ENCODE measurements at places on chromosomes 11 and 22.

GRCh38 chr22:32123657-32124056 is 35.4 kb downstream of the C22orf42 start:
- no peak for DNase-seq

- no peak for DNase-seq
These were observed 115.1 kb downstream of the MPPED1 start for GRCh38 chr22:43526946-43527345.

GRCh38 chr11:33172345-33172744 is 11.1 kb upstream of the CSTF3 start:
- DNase-seq: no peak

DNA sequence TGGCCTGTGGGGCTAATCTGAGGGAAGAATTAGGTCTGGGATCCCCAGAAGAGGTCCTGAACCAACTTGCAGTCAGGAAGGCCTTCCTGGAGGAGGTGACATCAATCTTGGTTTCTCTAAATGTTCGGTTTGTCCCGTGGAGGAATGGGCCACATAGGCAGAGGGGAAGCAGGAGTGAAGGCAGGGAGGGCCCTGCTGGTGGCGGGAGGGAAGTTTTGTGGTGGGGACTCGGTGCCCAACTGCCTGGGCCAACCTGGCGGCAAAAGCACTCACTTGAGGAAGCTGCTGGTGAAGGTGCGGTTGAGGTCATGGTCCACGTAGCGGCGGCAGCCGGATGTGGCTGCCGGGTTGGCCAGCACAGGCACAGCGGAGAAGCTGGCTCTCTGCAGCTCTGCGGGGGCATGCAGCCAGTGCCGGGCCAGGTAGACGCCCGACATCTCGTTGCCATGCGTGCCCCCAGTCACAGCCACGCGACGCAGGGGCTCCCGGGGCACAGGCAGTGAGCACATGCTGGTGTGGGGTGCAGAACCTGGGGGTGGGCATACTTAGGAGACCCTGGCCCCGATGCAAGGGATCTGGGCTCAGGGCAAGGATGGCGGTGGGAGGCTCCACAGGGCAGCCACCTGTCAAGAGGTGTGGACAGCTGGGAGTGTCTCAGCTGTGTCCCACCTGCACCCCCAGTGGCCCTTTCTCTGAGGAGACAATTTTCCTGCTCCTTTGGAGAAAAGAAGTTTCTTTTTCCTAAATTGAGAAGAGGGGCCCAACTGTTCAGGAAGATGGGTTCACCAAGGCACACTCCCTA is 3.8 kb downstream of the ACY3 start:
- DNase-seq: no peak

GRCh38 chr11:118267486-118267885 is 3.4 kb upstream of the MPZL2 start:
- DNase-seq: no peak

- no peak for DNase-seq
These were observed 72.8 kb downstream of the LRRC32 start for GRCh38 chr11:76597533-76598425.

GRCh38 chr11:21037850-21038249 is 368.5 kb downstream of the NELL1 start:
- DNase-seq: no peak

DNA sequence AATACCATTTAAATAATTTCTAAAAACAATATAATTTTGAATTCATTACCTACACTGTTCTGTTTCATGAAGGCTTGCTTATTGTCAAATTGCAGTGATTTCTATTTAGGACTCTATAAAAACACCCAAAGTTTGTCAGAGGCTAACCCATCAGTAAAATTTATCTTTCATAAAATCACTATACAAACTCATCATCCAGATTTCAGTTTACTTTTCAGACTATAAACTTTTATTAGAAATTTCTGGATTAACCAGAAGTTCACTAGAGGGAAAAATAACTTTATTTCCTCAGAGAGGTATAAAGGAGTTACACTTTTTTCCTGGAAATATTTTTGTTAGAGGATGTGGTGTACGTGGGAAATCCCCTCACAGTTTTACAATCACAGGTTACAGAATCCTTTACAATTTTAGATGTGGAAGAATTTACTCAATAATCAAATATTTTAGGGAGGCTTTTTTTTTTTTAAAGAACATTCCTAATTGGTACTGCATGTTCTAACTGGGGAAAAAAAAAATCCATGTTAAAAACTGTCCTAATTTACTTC is 176.7 kb downstream of the SWAP70 start:
- no peak for DNase-seq

GRCh38 chr11:29328961-29329441 is 687.8 kb downstream of the KCNA4 start:
- DNase-seq: no peak

DNA sequence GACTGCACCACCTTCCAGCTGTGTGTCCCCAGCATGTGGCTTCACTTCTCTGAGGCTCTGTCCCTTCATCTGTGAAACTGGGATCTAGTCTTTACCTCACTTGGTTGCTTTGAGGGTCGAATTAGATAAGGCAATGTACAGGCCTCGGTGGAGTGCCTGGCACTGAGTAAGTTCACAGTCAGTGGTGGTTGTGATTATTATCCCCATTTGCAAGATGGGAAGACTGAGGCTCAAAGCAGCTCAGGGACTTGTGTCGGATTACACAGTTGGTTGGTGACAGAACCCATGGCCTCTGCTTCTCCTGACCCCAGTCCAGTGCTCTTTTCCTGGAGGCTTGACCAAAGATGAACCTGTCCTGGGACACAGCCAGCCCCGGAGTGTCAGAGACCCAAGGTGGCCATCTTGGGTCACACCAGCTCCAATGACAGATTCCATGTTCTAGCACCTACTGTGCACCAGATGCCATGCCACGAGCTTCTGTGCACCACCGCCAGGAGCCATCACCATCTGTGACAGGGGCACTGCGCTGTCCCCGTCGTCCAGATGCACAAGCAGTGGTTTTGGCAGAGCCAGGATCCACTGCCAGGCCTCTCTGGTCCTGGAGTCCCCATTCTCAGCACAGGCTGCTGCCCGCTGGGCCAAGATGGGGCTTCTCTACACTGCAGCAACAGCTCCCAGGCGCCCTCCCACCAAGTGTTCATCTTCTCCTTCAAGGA is 60.5 kb downstream of the IGLL1 start:
- DNase-seq: no peak

DNA sequence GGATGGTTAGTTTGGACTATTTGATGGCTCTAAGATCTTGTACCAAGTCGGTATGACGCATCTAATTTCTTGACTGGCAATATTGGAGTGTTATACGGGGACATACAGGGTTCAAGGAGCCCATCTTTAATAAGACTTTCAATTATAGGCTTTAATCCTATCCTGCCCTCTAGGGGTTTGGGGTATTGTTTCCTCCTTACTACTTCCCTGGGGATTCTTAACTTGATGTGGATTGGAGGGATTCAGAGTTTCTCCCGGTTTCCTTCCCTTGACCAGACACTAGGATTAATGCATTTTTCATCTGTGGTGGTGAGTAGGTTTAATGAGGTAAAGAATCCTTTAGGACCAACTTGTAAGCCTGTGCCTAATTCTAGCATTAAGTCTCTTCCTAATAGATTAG is 18.8 kb downstream of the CYP2D6 start:
- no peak for DNase-seq

DNA sequence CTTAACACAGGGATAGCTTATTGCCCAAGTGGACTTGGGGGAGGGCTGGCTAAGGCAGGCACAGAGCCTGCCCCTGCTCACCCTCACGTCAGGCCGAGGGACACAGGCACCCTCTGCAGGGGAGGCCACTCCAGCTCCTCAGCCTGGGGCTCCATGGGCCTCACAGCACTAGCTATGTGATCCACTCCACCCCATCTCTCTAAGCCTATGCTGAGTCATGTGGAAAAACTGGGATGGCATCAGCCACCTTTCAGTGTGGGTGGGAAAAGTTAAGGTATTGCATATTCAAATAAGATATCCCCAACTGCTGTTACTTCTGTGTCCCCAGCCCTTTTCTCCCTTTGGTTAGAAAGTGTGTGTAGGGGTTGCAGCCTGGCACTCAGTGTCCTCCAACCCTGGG is 22.3 kb downstream of the RANGAP1 start:
- DNase-seq: no peak

GRCh38 chr22:27317096-27317495 is 484.5 kb downstream of the MN1 start:
- no peak for DNase-seq

GRCh38 chr11:70127653-70128434 is 49.7 kb downstream of the ANO1 start:
- DNase-seq: no peak

DNA sequence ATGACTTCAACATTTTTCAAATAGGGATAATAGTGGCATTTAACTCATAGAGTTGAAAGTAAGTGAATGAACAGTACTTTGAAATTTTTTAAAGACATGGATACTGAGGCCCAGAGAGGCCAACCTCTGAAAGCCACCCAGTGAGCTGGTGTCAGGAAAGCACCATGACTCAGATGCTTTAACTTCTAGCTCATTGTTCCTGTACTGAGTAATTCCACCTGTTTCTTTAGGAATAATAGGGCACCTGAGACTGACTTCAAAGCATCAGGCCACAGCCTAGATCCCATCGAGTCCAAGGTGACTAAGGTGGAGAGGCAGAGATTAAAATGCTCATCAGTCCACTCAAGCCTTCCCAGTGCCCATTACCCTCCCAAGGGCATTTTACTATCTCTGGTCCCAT is 491.8 kb upstream of the TENM4 start:
- DNase-seq: no peak

GRCh38 chr22:47208630-47209029 is 446.2 kb downstream of the TBC1D22A start:
- no peak for DNase-seq

DNA sequence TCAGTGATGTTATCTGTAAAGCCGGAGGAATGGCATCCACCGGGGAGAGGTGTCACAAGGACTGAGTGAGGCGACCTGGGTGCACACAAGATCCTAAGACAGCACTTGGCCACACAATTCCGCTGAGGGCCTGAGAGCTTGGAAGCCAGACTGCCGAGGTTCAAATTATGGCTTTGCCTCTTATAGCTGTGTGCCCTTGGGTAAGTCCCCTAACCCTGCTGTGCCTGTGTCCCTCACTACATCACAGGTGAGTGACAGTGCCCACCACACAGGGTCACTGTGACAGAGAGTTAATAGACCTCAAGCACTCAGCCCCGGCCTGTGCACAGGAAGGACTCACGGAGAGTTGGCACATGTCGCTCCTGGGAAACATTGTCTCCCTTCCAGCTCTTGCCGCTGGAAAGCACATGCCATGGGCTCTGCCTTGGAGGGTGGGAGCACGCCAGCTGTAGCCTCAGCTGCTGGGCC is 592 bp downstream of the RHOD start:
- no peak for DNase-seq

- no peak for DNase-seq
These were observed 18.8 kb upstream of the INCENP start for GRCh38 chr11:62104816-62105653.

DNA sequence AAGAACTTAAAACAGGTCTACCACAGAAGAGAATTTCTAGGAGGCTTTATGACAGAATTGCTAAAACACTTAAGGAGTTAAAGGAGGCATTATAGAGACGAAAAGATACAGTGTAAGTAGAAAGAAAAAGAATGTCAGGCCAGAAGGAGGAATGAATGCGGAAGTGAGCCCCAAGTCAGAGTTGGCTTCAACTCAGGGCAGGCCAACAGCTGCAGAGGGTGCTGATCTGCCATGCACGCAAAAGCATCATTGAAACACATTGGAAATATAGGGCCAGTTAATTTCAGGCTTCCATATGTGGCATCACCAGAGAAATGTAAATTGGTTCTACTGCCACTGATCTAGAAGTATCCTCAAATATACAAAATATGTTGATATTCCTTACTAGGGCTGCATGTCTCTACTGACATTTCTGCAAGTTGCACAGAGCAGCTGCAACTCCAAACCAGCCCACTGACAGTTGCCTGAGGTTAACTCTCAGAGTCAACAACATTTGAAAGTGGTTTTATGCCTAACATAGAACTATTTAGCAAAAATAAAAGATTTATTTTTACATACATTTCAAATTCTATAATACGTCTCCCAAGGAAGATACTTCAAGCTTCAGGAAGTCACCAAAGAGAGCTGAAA is 324.1 kb downstream of the C11orf87 start:
- no peak for DNase-seq

DNA sequence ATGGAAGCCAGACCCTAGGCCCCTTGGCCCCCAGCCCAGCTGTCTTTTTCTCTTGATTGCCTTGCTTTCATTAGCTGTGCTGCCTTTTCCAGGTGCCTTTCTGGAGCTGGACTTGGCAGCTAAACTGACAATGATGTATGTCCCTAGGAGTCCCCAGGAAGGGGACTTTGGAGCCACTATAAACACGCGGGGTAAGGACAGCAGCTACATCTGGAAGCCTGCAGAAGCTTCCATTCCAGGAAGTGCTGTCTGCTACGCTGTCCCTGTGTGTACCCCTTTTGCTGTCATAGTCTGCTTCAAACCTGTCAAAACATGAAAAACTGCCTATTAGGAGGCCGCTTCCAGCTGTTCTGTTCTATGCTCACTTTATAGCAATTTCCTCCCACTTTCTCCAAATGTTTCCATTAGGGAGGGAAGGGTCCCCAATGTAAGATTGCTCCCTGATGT is 153.3 kb upstream of the RAG2 start:
- no peak for DNase-seq

DNA sequence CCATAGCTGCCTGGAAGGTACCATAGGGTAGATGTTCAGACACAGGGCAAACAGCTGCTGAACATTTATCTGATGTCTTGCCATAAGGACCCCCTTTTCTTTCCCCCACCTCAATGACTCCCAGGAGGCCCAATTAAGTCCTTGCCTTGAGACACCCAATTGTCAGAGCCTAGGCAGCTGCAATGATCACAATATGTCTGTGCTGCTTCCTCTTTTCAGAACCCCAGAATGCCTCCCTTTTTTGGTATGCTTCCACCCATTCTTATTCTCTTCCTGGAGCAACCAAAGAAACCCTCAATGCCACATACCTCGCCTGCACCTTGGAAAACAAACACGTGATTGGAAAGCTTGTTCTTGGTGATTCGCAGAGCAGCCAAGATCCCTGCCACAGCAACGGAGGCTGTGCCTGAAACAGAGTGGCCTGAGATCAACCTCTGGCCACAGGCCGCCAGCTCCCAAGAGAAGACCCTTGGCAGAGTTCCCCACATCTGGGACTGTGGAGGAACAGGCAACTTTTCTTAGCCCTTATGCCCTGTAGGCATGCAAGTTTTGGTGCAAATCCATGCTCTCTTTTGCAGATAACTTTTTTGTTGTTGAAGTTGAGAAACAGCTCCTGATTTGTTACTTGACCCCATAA is 75.4 kb downstream of the CCDC81 start:
- no peak for DNase-seq

- DNase-seq: no peak
These were observed 2.4 kb downstream of the ATF4 start for GRCh38 chr22:39522567-39523300.

DNA sequence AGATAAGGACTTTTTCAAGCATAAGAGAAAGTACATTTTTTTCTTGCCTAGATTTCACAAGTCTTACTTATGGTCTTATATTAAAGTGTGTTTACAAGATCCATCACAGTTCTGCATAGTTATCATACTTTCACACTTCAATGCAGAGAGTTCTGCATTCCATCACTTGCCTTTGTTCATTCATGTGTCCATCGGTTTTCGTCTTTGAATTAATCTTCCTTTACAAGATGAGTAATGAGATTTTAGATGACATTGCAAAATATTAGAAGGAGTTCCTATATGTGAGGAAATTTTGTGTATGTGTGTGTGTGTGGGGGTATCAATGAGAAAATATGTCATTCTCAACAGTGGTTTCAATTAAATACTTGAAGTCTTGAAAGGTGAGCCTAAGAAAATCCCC is 98.1 kb upstream of the GUCY1A2 start:
- no peak for DNase-seq
